ENCODE measurements at places on chromosomes 5 and 9. TPM values are rescaled to one million over a fixed set of nuclear protein-coding genes. Genes with fewer than 3 reads are reported as not detected.

- H3K27ac ChIP-seq: no peak overlapping the region
- no peaks in the 10 kb centered on the region for H3K27me3 ChIP-seq
- H3K4me3 ChIP-seq: no peak overlapping the region
- H3K36me3 ChIP-seq: no peaks in the 10 kb centered on the region
- DNase-seq: no peak
Observed at GRCh38 chr5:109998726-109999125, 309.0 kb downstream of the MAN2A1 start.

The FRMD3 gene
- polyA plus RNA-seq: 3.0 TPM

The INSL6 gene
- not detected for polyA plus RNA-seq

The PPP2CA gene
- polyA plus RNA-seq: 64.6 TPM

DNA sequence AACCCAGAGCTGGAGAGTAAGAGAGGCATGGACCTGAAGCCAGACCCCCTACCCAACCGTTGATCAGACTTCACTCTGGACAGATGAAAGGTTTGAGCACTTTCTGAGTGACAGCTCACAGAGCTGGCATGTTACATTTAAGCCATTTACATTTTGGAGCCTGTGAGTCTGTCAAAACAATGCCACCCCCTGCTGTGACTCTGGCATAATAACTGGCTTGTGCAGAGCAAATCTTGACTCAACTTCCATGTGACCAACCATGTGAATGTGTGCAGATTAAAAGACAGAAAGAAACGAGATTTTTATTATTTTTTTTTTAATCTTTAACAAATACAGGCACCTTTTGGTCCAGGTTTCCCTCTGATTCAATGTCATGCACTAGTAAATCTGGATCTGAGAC is 48.5 kb downstream of the MFAP3 start:
- no peak for DNase-seq
- no peaks in the 10 kb centered on the region for H3K4me1 ChIP-seq
- H3K36me3 ChIP-seq: no peaks in the 10 kb centered on the region
- no peak overlapping the region for H3K27ac ChIP-seq

GRCh38 chr5:87499478-87500410 is 87.0 kb upstream of the CCNH start:
- no peaks in the 10 kb centered on the region for H3K27me3 ChIP-seq
- no peaks in the 10 kb centered on the region for H3K4me1 ChIP-seq
- no peak overlapping the region for H3K4me3 ChIP-seq
- H3K27ac ChIP-seq: no peak overlapping the region

- peaks cover 4% of the 10 kb centered on the region for H3K4me1 ChIP-seq
- H3K27ac ChIP-seq: no peak overlapping the region
- peak overlapping the region; percentile 37 for H3K4me3 ChIP-seq
- DNase-seq: no peak
- H3K27me3 ChIP-seq: peaks cover 44% of the 10 kb centered on the region
Observed at GRCh38 chr9:121599872-121600585, 51.4 kb upstream of the DAB2IP start.

DNA sequence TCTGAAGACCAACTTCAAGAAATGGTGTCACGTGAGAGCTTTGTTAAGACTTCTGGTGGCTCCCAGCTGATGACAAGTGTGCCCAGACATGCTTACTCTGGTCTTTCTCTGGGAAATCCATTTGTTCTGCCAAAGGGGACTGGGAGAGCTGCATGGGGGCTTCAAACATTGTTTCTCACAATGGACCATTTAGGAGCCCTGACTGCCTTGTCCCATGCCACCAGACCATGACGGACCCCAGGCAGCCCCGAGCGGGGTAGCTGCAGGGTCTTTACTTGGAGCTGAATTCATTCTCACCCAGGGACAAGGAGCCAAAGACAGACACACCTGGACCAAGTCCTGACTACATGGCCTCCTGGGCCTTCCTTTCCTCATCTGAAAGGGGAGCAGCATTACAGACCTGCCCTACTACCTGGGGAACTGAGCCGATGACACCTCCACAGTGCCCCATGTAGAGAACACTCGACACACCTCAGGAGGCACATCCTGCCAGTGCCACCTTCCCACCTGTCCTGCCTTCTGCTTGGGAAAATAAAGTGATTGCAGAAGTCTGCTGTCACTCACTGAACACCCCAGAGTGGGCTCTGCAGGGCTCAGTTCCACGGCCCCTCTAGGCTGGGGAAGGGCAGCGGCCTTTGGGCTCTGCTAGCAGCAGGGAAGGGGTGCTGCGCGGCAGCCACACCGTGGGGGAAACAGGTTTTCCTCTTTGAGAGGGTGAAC is 169.0 kb downstream of the DAB2IP start:
- no peak overlapping the region for H3K4me3 ChIP-seq
- no peak for DNase-seq
- H3K4me1 ChIP-seq: no peaks in the 10 kb centered on the region
- H3K36me3 ChIP-seq: no peaks in the 10 kb centered on the region
- no peaks in the 10 kb centered on the region for H3K27me3 ChIP-seq

DNA sequence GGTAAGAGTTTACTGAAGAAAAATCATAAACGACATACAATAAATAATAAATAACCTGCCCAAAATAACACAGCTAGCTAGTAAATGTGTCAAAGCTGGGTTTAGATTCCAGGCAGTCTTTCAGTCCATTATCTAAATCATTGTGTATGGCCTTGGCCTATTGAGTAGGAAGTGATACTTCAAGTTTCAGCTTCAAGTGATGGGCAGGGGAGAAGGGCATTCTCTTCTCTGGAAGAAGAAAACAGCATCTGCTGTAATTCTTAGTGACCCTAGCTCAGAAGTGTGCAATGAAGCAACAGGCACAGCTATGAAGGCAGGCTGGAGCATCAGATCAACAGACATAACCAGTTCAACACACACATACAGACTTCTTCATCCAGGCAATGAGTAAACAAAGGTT is 42.5 kb downstream of the FNIP1 start:
- peaks cover 4% of the 10 kb centered on the region for H3K4me1 ChIP-seq
- H3K4me3 ChIP-seq: no peak overlapping the region
- no peak for DNase-seq
- no peaks in the 10 kb centered on the region for H3K36me3 ChIP-seq

DNA sequence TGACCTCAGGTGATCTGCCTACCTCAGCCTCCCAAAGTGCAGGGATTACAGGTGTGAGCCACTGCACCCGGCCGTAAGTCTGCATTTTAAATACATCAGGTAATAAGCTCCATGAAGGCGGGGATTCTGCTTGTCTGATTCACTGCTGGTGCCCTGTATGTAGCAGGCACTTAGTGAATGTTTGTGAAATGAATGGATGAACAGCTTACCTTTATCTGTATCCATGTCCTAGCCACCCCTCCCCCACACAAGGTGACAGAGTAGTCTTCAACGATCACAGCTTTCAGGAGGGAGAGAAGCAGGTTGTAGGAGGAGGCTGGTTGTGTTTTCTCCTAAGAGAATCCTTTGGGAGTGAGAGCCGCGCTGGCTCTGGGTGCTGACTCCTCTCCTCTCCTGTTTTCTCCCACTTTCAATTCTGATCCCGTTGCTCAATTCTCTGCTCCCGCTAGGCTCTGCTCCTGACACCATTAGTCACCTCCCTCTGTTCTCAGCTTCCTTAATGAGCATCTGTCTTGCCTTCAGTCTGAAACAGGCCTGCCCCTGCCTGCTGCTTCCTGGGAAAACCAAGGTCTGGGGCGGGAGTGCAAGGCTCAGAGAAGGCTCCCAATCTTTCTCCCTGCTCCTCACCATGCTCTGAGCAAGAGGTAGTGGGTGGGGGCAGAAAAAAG is 88.8 kb upstream of the CTNNA1 start:
- H3K4me1 ChIP-seq: no peaks in the 10 kb centered on the region
- no peak overlapping the region for H3K27ac ChIP-seq
- peaks cover 12% of the 10 kb centered on the region for H3K27me3 ChIP-seq
- no peak overlapping the region for H3K4me3 ChIP-seq
- no peaks in the 10 kb centered on the region for H3K36me3 ChIP-seq
- no peak for DNase-seq

GRCh38 chr9:91698266-91698665 is 251.8 kb downstream of the ROR2 start:
- H3K27me3 ChIP-seq: no peaks in the 10 kb centered on the region
- no peak for DNase-seq
- no peak overlapping the region for H3K4me3 ChIP-seq
- H3K4me1 ChIP-seq: no peaks in the 10 kb centered on the region
- no peak overlapping the region for H3K27ac ChIP-seq

The TMEM203 gene
- 39.8 TPM for polyA plus RNA-seq

DNA sequence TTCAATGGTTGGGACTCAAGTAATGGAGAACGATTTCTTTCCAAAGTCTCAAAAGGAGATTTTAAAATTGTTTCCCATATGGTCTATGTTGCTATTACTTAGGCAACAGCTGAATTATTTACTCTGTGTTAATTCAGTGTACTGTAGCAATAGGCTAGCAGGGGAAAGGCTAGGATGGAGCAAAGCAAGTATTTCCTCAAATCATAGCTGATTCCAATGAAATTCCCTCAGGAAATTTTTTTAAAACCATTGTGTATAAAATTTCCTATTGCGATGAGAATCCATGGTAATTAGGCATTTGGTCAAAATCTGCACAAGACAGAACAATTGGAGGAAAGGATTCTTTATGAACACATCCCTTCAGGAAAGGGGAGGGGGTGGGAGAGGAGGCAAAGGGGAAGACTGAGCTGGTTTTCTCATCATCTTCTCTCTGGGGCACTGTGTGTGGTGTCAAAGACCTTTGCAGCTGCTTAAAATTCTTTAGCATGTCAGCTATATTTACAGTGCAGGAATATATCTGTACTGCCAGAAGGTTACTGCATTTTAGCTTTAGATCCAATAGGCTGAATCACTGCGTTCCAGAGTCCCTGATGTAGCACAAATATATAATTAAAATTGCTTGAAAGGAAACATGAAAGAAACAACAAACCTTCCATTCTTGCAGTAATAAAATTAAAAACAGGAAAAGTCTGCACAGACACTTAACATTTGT is 95.3 kb downstream of the ZNF608 start:
- peaks cover 56% of the 10 kb centered on the region for H3K4me1 ChIP-seq
- H3K4me3 ChIP-seq: peak overlapping the region; percentile 59
- H3K27me3 ChIP-seq: no peaks in the 10 kb centered on the region
- DNase-seq: peak; percentile 98

DNA sequence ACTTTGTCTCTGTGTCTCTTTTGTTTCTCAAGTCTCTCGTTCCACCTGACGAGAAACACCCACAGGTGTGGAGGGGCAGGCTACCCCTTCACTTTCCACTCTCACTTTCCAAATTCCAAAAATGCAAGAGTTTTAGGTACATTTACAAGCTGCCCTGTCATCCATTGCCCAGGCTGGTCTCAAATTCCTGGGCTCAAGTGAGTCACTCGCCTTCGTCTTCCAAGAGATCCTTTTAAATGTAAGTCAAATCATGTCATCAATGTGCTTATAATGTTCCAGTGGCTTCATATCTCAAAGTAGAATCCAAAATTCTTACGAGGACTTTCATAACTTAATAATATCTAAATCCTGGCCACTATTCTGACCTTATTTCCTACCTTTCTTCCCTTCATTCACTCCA is 20.4 kb upstream of the UGCG start:
- H3K27ac ChIP-seq: no peak overlapping the region
- no peak for DNase-seq
- H3K4me3 ChIP-seq: no peak overlapping the region
- H3K36me3 ChIP-seq: no peaks in the 10 kb centered on the region
- no peaks in the 10 kb centered on the region for H3K27me3 ChIP-seq

- no peaks in the 10 kb centered on the region for H3K27me3 ChIP-seq
- no peak overlapping the region for H3K27ac ChIP-seq
- H3K36me3 ChIP-seq: no peaks in the 10 kb centered on the region
- no peak overlapping the region for H3K4me3 ChIP-seq
- peaks cover 5% of the 10 kb centered on the region for H3K4me1 ChIP-seq
Observed at GRCh38 chr5:126449751-126450271, 26.6 kb downstream of the GRAMD2B start.

DNA sequence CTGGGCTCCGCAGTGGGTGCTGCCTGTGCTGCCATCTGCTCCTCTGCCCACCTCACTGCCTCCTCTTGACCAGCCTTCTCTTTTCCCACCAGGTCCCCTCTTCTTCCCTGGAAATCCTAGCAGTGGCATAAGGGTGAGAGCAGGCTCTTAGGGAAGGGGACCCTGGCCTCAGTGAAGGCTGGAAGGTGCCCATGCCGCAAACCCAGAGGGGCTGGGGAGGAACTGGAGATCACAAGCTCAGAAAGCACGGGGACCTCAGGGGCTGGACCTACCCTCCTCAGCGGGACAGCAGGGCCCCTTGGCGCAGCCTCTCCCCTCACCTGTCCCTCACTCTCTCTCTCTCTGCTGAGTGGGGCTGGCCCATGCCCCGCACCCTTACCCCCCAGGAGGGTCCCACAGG is 144.4 kb upstream of the IRX2 start:
- no peak overlapping the region for H3K27ac ChIP-seq
- H3K27me3 ChIP-seq: no peaks in the 10 kb centered on the region
- H3K36me3 ChIP-seq: no peaks in the 10 kb centered on the region
- H3K4me3 ChIP-seq: no peak overlapping the region
- H3K4me1 ChIP-seq: no peaks in the 10 kb centered on the region

The ZNF354C gene
- 1.2 TPM for polyA plus RNA-seq

The KIF12 gene
- polyA plus RNA-seq: 0.46 TPM

DNA sequence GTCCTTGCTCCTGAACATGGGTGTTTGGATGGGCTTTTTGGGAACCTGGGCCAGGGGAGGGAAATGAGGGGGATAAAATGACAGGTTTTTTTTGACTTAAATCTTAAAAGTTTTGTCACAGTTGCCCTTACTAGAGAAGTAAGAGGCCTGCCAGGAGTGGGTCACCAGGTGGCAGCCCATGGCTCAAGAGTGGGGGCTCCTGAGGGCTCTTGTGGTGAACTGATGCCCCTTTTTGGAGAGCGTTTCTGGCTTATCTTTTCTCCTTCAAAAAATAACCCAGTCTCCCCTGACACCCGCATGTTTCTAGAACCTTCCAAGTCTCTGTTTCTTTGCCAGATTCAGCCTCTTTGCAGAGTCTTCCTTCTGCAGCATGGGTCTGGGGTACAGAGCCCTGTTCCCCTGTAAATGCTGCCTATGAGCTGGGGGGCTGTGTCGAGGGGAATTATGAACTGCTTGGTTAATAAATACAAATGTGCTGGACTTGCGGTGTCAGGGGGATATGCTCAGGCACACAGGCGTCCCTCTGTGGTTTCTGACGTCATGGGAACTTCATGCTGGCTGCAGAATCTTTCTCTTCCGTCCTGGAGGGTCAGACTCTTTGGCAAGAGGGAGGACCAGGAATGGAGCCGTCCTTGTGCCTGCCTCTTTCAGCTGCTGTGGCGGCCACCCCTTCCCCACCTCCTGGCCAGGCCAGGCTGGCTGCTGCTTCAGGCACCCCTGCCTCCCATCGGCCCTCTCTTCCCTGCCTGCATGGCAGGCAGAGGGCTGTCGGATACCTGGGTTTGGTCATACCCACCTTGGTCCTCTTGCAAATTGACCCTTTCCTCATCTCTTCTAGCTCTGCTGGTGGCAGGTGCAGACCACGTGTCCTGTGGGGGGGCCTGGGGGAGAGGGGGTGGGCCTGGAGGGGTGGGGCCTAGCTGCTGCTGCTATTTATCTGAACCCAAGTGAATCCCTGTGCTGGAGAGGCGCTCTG is 30.1 kb downstream of the PTPA start:
- peaks cover 6% of the 10 kb centered on the region for H3K36me3 ChIP-seq
- H3K27ac ChIP-seq: peak overlapping the region; percentile 99
- H3K4me3 ChIP-seq: no peak overlapping the region
- peak; percentile 91 for DNase-seq
- peaks cover 58% of the 10 kb centered on the region for H3K4me1 ChIP-seq

The NPM1 gene
- polyA plus RNA-seq: 1,113 TPM

The DCAF10 gene
- polyA plus RNA-seq: 13.1 TPM

GRCh38 chr9:34541540-34541939 is 18.8 kb upstream of the ENHO start:
- no peak overlapping the region for H3K4me3 ChIP-seq
- DNase-seq: no peak
- no peaks in the 10 kb centered on the region for H3K36me3 ChIP-seq
- no peak overlapping the region for H3K27ac ChIP-seq
- H3K27me3 ChIP-seq: peaks cover 11% of the 10 kb centered on the region

Measured in endothelial cell of umbilical vein (primary cell).